ENCODE measurements at places on chromosomes 4 and X.

- DNase-seq, result no peak
These were observed 12.8 kb downstream of the DMP1 start for GRCh38 chr4:87662871-87663270.

GRCh38 chrX:24377195-24377594, 16.8 kb downstream of the SUPT20HL1 start:
- no peak for DNase-seq

DNA sequence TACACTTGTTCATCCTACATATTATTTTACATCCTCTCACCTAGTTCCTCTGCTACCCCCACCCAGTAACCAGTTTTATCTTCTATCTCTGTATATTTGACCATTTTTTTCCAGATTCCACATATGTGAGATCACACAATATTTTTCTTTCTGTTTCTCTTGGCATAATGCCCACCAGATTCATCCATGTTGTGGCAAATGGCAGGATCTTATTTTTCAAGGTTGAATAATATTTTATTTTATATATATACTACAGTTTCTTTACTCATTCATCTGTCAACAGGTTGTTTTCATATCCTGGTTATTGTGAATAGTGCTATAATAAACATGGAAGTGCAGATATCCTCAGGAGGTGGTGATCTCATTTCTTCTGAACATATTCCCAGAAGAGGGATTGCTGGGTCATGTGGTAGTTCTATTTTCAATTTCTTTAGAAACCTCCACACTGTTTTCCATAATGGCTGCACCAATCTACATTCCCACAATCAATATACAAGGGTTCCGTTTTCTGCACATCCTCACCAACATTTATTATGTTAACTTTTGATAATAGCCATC, 48.2 kb downstream of the THAP9 start:
- DNase-seq, result no peak

DNA sequence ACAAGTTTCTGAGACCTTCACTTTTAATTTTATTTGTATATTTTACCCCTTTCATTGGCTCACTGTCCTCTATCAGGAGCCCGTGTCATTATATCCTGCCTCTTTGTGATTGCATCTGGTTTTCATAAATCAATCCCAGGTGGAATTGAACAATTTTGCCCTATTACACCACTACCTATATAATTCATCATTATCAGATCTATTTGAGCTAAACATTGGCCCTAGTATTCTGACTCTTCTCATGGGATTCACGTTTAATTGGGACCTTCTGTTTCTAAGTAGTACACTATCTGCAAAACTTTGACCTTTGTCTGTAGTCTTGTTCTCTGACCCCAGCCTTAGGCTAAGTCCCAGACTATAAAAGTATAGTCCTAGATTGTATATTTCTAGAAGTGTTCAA, 114.1 kb downstream of the FAT4 start:
- DNase-seq, result no peak

DNA sequence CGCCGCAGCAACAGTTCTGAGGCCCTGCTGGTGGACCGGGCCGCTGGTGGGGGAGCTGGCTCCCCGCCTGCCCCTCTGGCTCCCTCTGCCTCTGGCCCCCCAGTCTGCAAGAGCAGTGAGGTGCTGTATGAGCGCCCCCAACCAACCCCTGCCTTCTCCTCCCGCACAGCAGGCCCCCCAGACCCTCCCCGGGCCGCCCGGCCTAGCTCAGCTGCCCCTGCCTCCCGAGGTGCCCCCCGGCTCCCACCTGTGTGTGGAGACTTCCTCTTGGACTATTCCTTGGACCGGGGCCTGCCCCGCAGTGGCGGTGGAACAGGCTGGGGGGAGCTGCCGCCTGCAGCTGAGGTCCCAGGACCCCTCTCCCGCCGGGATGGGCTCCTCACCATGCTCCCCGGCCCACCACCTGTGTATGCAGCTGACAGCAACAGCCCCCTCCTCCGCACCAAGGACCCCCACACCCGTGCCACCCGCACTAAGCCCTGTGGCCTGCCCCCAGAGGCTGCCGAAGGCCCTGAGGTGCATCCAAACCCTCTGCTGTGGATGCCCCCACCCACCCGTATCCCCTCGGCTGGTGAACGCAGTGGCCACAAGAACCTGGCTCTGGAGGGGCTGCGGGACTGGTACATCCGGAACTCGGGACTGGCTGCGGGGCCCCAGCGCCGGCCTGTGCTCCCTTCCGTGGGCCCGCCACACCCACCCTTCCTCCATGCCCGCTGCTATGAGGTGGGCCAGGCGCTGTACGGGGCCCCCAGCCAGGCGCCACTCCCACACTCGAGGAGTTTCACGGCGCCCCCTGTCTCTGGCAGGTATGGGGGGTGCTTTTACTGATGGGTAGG, 6.3 kb downstream of the PRAF2 start:
- no peak for DNase-seq

GRCh38 chr4:106183551-106183950, 132.5 kb downstream of the TBCK start:
- no peak for DNase-seq

DNA sequence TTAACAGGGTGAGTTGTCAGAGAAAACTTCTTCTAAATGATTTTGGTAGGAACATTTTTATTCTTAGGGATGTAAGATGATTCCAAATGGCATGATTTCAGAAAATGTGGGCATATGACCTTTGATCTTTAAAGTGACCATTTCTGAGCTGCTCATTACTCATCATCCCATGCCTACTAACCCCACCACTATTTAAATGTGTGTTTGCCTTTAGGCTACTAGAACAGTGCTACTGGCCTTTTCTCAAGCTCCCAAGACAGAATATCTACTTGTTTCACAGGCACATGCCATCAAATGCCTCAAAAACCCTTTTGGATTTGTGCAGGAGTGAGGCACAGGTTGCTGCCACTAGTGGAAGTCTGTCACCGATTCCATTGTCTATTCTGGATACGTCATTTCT, 428.2 kb downstream of the ADAM29 start:
- DNase-seq, result no peak

GRCh38 chr4:31408121-31408520, 688.0 kb downstream of the PCDH7 start:
- no peak for DNase-seq

DNA sequence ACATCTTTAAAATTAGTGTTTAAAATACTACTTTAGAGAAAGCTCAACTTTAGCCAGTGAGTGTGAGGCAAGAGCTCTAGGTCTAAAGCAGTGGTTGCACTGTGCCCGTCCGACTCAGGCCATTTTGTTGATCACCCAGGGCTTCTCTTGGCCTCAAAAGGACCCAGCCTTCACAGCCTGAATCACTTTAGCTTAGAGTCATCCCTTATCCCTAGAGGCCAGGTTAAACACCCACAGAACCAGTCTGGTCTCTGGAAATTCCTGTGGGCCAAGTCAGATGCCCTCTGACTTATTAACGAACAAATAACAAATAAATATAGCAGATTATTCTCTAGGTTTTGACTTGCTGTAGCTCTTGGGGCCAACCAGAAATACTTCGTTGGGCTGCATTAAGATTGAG, 102.3 kb downstream of the WWC2 start:
- DNase-seq, result no peak

DNA sequence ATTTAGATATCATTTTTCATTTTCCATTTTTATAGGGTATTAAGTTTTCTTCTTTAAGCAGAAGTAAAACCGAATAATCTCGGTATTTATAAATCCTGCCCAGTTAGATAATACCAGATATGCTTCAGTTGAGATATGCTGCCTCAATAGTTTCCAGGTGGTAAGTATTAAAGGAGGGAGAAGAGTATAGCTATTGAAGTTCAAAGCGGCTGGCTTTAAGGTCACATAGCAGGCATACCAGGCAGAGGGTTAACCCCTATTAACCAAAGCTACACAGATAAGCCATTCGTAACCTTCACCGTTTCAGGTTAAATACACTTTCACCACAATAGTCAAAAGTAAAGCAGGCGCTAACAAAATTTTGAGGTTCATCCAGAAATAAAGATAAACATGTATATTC, 54.2 kb downstream of the EDNRA start:
- DNase-seq, result no peak

GRCh38 chr4:6591313-6591712, 16.3 kb downstream of the MAN2B2 start:
- no peak for DNase-seq

DNA sequence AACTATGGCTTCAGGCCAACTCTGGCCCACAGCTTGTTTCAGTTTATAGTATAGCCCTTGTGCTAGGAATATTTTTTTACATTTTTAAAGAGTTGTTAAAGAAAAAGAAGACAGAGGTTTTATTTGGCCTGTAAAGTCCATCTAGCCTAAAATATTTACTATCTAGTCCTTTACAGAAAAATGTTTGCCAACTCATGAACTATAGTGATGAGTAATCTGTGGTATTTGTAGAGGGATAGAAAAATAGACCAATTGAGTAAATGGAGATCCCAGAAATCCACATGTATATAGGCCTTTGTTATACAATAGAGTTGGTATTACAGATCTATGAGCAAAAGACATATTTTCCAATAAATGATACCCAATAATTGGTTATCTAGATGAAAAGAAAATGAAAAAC, 288.7 kb downstream of the PRDM5 start:
- DNase-seq, result no peak

DNA sequence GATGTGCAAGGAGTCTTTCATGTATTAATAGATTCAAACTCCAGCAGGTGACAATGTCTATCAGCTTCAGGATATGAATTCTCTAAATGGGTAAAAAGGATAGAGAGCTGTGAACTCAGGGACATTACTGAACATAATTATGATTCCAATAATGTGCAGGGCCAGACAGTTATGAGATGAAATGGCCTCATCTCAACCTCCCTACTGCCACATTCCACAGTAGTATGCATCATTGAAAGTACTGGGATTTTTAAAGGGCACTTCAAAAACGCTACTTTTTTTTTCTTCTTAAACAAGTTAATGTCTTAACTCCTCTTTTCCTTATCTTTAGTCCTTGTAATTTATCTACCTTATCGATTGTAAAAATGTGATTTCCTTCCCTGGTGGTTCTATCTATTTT, 202.0 kb downstream of the APBB2 start:
- no peak for DNase-seq

- no peak for DNase-seq
These were observed 186.9 kb downstream of the STK32B start for GRCh38 chr4:5238173-5238572.

DNA sequence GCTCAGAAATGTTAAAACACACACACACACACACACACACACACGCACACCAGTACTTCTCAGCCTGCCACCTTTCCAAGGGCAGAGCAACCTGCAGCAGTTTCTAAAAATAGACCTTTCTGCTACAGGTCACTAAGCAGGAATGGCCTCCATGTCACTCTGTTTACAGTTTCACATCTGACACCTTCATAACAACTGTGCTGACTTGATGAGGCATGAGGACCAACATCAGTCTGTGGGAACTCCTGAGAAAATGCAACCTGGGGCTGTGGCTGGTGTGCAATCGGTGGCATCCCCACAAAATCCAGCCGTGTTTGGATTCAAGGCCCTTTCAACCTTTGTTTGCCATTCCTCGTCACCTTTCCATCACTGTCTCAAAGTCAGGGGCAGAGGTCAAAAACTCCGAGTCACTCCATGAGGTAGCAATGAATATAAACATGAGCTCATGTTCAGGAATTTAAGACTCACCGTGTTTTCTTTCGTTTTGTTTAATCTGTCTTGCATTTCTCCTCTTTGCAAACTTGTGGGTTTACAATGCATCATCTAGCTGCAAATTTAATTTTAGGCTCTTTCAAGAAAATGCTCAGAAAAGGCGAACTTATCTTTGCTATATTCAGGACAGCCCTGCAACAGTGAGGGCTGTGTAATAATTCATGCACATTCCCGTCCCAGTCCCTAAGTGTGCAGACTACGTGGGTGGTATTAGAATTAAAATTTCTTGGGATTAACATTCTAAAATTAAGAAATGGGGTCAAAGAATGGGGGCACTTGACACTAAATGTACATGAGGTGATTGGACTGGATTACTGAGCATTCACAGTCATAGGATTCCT, 135.3 kb downstream of the SHROOM3 start:
- no peak for DNase-seq

DNA sequence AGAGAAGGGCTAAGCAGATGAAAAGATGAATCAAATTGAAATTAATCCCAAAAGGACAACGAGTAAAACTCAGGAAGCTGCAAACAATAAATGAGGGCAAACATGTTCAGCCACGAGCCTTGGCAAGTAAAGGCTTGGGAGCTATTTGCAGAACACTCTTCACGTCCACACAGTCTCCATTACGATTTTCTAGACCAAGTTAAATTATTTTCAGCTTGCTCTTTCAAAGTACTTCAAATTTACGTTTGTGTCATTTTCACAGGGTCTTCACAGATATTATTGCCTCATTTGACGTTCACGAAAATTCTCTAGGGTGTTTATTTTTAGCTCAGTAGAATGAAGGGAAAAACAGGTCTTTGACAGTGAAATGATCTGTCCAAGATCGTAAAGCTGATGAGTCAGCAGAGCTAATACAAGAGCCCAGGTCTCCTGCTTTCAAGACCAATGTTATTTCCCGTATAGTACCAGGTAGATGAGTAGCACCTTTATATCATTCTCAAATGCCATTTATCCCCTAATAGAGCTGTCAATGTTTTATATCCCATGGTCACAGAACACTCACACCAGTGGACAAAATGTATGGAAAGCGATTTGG, 20.9 kb downstream of the KLB start:
- no peak for DNase-seq

All from activated CD4-positive, alpha-beta T cell treated with anti-CD3 and anti-CD28 coated beads for 4 hours (primary cell).